ENCODE measurements at places on chromosomes 5 and 9.

DNA sequence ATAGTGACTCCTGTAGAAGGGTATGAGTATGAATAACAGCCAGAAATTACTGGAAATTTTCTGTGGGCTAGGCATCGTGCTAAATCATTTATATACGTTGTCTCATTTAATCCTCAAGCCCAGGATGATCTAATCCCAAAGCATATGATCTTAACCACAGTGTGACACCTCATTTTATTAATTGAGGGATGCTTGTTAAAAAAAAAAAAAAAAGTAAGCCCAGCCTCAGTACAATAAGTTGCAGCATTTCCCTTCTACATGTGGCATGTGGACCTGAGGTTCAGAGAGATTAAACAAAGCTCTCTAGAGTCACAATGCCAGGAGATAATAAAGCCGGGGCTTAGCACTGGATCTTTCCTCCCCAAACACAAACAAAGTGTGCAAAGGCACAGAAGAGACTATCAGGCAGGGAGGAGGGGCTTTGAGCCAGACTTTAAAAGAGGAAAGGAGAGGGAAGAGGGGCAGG, 49.5 kb downstream of the KLF4 start:
- no peak for DNase-seq

GRCh38 chr9:114163517-114163951, 8.2 kb downstream of the COL27A1 start:
- no peak for DNase-seq

GRCh38 chr5:170503990-170504596, at the start of gene KCNIP1:
Gene KCNIP1 (plus strand): TSS chr5:170504020.
- no peak for DNase-seq

DNA sequence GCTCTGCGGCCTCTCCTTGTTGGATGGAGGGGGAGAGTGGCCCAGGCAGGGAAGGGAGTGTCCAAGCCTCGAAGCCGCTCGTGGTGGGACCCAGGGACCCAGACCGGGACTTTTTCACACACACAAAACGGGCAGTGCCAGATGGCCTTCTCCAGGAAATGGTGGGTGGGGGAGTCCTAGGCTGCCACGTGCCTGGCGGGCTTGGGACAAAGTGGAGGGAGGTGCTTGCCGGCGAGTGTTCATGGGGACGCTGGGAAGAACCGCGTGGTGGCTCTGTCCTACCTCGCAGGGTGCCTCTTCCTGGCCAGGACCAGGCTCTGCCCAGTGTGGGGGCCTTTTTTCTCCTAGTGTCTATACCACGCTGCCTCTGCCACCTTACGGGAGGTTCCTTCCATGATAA, 155.0 kb upstream of the COL5A1 start:
- DNase-seq = no peak

GRCh38 chr5:159906943-159907342, 9.3 kb upstream of the ADRA1B start:
- no peak for DNase-seq

Measured in activated naive CD8-positive, alpha-beta T cell treated with anti-CD3 and anti-CD28 coated beads, Interleukin-2, amount 50 U/mL, for 16 hours (primary cell).